Substantia nigra (tissue), 51 donors: ENCODE measurements at places on chromosomes 11 and 22.
A peak's percentile ranks its signal among the peaks of the same experiment; 100 is the strongest.

DNA sequence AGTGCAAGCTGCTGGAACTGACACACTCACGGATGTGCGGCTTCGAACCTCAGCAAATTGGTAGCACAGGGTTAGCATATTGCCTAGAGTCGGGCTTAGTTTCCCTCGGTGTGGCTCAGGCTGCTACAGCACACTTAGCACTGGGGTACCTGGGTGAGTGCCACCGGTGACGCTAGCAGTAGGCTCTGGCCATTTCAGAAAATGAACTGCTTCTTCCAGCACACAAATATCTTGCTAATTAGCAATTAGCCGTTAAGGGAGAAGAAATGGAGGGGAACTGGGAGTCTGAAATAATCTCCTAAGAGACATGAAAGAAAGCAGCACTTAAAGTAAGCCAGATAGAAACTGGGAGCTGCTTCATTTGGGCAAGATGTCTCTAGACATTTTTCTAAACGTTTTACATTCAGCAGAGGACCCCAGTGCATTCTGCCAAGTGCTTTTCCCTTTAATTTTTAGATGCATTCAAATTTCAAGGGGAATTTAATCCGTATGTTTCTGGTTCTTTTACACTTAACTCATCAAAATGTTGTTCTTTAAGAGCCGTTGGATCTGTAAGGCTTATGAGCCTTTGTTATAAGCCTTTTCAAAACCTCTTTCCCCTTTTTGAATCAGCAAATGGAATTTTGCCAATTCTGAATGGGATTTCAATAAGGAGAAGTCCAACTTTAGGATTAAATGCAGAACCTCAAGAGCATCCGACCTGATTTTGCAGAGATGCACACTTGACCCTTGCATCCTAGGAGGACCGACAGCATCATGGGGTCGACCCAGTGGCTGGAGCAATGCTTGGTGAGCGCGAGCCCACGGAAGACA lies 708.1 kb downstream of the NTM start:
- peak; percentile 45 for DNase-seq

DNA sequence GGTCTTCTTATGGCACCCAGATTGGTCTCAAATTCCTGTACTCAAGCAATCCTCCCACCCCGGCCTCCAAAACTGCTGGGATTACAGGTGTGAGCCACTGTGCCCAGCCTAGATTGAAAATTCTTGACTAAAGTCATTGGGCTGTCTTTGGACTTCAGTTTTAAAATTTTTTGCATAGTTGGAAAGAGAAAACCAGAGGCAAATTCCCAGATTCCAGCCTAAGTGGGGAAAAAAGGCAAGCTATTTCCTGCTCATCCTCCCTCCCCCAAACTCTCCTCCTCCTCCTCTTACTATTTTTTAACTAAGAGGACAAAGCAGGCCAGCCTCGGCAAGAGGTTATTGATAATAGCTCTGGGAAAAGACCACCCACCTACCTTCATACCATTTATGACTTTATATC lies 78.6 kb upstream of the CLMP start:
- no peak for DNase-seq

DNA sequence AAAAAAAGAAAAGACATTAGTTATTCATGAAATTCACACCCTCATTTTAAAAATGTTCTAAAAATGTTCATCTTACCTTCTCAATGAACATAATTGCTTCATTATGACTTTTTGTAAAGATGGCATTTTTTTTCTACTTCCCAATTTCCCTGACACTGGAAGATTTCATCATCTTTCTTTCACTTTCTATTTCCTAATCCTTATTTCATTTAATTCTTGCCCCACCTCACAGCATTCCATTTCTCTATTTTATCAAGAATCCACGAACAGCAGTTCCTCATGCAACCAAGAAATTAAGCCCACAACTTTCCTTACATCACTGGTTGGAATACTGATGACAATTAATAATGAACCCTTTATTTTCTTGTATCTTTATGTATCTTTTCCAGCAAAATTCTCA lies 1.9 kb downstream of the PATL1 start:
- no peak for DNase-seq

DNA sequence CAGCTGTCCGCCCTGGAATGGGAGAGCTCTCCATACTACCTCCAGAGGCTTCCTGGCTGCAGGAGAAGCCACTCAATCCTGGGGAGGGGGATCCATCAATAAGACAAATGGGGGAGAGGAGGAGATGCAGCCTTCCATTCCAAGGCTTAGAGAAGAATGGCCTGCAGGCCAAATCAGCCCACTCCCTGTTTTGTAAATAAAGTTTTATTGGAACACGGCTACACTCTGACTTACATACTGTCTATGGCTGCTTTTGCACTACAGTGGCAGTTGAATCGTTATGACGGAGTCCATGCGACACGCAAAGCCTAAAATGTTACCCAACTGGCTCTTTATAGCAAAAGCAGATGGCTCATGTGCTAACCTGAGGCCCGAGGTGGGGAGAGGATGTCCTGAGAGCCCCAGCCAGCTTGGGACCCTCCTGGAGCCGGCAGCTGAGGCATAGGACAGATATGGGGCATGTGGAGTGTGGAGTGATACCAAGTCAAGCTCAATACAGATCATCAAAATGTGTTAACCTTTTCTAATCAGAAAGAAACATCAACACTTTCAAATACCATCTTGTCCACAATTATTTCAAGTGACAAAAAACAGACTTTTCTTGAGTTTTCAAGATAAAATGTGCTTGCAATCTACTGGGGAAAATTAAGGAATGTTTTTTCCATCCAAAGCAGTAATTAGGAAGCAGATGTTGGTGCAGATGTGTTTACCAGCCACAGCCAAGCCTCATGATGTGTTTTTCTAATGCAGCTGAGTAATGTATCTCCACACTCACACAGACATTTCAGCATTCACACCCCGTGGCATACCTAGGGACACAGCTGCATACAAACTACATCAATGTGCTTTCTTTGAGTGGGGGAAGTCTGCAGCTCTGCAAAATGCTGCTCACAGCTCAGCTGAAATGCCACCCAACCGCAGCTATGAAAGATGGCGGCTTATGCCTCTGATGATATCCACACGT lies 181.6 kb downstream of the SHANK2 start:
- no peak for DNase-seq
